ENCODE measurements at places on chromosomes 3 and 15. TPM values are rescaled to one million over a fixed set of nuclear protein-coding genes. Genes with fewer than 3 reads are reported as not detected.

- DNase-seq: peak; percentile 50
These were observed 33.9 kb downstream of the PFN2 start for GRCh38 chr3:149936812-149937230.

DNA sequence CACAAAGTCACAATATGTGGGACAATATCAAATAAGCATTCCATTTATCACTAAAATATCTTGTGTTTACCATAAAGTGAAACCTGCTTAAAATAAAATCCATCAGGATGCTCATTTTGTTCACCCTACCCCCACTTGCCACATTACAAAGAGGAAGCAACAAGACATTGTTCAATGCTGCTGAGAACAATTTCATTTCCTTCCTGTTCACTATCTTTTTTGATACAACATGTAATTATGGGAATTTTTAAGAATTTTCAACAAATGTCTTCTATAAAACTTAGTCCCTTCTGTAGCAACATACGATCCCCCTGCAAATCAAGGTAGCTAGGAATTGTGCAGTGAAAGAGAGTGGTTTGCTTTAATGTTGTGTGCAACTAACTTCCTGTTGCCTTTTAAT is 34.9 kb upstream of the GPR160 start:
- no peak for DNase-seq

GRCh38 chr15:40582726-40583246 is 11.3 kb upstream of the KNL1 start:
- no peak for DNase-seq

GRCh38 chr3:44685128-44685800 is 27.2 kb upstream of the ZNF502 start:
- peak; percentile 89 for DNase-seq

GRCh38 chr3:78918361-78919020 is 849.3 kb downstream of the ROBO1 start:
- no peak for DNase-seq

- DNase-seq: no peak
These were observed 39.5 kb downstream of the NR2F2 start for GRCh38 chr15:96369825-96370621.

DNA sequence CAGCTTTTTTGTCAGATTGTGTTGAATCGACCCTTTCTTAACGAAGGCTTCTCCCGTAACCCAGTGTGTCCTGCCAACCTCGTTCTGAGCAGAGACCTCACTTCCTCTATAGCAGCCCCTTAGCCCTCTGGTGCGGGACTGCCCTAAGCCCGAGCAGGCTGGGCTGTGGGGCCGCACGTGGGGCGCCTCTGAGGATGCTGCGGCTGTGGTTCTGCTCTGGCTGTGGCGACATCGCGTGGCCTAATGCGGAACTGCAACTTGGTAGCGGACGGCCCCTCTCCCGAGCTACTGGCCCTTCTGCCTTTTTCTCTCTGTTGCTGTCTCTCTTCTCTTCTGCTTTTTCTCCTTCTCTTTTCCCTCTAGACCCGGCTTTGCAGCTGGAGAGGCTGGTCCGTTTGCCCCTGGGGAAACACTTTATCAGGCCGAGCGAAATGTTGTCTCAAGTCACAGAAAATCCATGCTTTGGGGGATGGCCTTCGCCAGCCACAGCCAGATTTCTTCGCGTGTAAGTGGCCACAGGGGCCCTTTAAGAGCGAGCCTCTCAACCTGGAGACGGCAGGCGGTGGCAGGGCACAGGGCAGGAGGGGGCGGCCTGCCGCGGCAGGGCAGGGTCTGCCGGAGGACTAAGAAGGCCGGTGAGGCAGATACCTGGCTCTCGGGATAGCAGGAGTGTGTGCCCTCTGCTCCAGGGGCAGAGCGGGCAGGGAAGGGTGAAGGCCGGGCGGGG is 19.4 kb upstream of the KIF23 start:
- DNase-seq: peak; percentile 93

- peak; percentile 97 for DNase-seq
These were observed 70.4 kb downstream of the KLF13 start for GRCh38 chr15:31396881-31397560.

AADACL2 gene
- not detected for total RNA-seq

EIF2A gene
- 68.9 TPM for total RNA-seq

GRCh38 chr3:5026046-5026362 is 46.8 kb downstream of the BHLHE40 start:
- DNase-seq: peak; percentile 68

DNA sequence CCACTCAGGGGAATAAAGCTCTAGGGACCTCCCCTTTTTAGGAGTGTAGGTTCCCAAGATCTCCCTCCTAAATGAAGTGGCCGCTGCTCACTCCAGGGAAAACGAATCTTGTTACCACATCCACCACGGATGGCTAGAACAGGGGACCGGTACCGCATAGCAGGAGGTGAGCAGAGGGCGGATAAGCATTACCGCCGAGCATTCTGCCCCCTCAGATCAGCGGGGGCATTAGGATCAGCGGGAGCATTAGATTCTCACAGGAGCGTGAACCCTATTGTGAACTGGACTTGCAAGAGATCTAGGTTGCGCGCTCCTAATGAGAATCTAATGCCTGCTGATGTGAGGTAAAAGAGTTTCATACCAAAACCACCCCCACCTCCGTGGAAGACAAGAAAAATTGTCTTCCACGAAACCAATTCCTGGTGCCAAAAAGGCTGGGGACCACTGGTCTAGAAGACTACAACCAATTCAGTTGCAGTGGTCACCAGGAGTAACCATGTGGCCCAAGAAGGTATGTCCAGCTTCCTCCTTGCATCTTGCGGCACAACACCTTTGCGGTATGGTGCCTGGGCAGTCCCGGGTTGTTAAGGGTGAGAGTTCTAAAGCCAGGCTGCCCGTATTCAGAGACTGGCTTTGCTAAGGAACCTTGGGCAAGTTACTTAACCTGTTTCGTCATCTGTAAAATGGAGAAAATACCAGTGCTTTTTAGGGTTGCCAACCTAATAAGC is 1.1 kb upstream of the SS18L2 start:
- no peak for DNase-seq

TGM5 gene
- not detected for total RNA-seq

CCR3 gene
- not detected for total RNA-seq

DNA sequence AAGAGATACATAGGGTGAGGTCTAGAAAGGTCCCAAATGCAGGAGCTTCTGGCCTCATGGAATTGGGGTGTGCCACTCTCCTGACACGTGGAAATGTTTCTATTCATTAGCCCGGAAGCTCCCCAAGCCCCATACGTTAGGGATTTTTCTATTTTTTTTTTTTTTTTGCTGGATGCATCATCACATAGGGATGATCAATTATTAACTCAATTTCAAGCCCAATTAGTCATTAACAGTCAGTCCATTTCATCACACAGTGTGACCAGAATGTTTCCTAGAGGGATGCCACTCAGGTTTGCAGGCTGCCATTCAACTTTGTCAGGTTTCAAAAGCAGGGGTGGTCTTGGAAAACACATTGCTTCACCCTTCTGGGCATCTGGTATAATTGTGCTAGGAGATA is 40.7 kb upstream of the MKRN3 start:
- DNase-seq: no peak

- DNase-seq: no peak
These were observed 24.1 kb downstream of the PRR20G start for GRCh38 chr3:127263586-127264231.

- DNase-seq: no peak
These were observed 35.8 kb downstream of the HCN4 start for GRCh38 chr15:73333001-73333400.

CA12 gene
- total RNA-seq: 0.65 TPM
